T-helper 17 cell (primary cell): ENCODE measurements at places on chromosomes 3 and 15.
A peak's percentile ranks its signal among the peaks of the same experiment; 100 is the strongest.

GRCh38 chr3:12157026-12157425 is 1.7 kb downstream of the TIMP4 start:
- no peak for DNase-seq

DNA sequence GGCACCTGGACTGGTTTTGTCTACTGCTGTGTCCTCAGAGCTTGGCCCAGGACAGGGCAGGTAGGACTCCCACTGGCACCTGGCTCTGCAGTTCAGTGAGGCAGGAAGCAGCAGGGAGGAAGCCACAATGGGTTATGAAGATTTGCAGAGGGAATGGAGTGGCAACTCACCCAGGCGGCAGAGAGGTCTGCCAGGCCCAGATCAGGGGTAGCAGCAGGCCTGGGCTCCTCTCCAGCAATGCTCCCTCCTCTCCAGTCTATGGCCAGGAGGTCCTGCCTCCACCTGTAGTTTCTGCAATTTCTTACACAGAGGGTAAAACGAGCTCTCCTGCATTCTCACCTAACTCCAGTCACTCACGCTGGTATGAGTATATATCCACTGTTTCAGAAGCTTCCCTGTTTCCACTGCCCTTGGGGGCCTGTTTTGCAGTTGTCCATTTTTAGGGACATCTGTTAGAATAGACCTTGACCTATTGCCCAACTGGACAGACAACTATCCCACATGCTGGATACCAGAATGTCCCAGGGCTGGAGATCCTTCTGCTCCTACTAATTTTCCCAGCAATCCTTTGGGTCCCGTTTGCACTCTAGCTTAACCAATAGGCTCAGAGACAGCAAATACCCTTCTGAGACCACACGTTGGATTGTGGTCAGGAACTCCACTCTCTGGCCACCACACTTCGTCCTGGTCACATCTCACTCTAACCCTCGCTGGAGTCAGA is 35.2 kb downstream of the HMCES start:
- DNase-seq: no peak

DNA sequence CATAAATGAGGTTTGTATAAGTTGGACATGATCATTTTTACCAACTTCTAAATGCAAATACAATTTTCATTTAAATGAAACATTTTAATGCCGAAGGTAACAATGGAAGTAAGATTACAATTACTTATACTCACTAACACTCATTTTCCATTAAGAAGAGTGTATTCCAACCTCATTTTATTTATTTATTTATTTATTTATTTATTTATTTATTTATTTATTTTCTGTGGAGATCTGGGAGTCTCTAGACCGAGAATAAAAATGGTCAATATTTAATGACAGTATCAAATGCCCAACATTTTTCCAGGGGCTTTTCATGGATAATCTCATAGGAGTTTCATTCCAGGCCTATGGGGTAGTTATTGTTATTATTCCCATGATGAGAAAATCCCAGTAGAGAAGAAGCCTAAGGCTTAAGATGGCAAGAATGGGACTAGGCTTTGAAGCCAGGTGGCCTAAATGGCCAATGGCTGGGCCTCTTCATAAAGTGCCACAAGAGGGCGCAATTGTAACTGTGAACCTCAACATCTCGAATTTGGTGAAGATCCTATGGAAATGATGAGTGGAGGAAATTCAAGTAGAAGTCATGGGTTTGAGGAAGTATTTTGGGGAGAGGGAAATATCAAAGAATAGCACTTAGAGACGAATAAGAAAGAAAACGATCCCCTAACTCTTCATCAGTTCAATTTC is 21.3 kb downstream of the VGLL3 start:
- no peak for DNase-seq

- DNase-seq: no peak
Measured at GRCh38 chr3:19103510-19103909, 44.8 kb upstream of the KCNH8 start.

DNA sequence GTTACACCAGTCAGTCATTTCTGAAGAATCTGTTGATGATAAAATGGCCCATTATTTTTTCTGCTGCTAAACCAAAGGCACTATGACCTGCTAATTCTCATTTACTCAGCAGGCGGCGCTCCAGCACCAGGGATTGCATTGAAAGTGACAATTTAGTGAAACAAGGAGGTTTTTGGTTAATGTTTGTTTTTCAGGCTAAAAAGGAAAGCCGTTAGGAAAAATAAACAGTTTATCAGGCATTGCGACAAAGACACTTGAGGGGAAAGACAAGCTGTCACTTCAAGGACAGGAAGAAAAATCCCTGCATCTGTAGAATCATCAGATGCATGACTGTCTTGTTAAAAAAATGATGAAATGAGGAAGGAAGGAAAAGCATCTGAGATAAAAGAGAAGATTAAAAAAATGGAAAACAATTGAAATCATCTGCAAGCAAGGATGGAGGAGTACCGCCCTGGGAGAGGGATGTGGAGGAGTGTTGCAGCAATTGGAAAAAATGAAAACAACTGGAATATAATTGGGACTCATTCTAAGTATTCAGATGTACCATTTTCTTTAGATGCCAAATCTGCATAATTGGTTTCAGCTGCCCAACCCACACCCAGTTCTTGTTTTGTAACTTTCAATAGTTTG is 54.0 kb downstream of the NR1D2 start:
- peak; percentile 31 for DNase-seq

- no peak for DNase-seq
Measured at GRCh38 chr15:54131410-54131809, 153.2 kb downstream of the UNC13C start.

GRCh38 chr3:55497250-55497649 is 10.1 kb upstream of the WNT5A start:
- no peak for DNase-seq

DNA sequence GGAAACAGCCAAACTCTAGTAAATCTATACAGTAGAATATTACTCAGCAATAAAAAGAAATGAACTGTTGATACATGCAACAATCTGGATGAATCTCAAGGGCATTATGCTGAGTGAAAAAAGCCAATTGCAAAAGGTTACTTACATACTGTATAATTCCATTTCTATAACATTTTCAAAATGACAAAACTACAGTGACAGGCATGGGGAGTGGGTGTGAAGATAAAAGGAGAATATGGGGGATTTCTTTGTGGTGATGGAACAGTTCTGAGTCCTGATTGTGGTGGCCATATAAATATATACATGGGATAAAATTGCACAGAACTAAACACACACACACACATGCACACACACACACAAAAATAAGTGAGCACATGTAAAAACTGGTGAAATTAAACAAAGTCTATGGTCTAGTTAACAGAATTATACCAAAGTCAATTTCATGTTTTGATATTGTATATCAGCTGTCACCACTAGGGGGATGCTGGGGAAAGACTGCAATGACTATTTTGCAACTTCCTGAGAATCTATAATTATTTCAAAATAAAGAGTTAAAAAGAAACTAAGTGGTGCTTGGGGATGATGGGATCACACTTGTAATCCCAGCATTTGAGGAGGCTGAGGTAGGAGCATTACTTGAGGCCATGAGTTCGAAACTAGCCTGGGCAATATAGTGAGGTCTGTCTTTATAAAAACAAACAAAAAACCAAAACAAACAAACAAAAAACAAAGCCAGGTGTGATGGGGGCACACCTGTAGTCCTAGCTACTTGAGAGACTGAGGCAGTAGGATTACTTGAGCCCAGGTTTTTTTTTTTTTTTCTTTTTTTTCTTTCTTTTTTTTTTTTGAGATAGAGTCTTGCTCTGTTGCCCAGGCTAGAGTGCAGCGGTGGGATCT is 66.0 kb downstream of the SPTSSB start:
- no peak for DNase-seq

GRCh38 chr3:58419780-58420507 is 13.7 kb downstream of the PDHB start:
- DNase-seq: no peak

DNA sequence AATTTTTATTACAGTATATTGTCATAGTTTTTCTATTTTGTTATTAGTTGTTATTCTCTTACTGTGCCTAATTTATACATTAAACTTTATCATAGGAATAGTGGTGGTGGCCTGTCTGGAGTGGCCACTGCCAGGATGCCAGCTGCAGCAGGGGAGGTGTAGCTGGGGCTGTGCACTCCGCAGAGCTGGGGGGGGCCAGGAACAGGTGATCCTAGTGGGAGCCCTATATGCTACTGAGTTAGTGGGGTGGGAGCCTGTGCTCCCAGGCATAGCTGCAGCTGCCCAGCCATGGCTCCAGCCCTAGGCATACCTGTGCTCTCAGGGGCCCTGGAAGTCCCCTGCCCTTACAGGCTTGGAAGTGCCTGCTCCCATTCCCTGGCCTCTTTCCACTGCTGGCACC is 638.1 kb upstream of the KCNMB2 start:
- no peak for DNase-seq
